AG20443 (cell line): ENCODE measurements at places on chromosomes 16 and 17.

DNA sequence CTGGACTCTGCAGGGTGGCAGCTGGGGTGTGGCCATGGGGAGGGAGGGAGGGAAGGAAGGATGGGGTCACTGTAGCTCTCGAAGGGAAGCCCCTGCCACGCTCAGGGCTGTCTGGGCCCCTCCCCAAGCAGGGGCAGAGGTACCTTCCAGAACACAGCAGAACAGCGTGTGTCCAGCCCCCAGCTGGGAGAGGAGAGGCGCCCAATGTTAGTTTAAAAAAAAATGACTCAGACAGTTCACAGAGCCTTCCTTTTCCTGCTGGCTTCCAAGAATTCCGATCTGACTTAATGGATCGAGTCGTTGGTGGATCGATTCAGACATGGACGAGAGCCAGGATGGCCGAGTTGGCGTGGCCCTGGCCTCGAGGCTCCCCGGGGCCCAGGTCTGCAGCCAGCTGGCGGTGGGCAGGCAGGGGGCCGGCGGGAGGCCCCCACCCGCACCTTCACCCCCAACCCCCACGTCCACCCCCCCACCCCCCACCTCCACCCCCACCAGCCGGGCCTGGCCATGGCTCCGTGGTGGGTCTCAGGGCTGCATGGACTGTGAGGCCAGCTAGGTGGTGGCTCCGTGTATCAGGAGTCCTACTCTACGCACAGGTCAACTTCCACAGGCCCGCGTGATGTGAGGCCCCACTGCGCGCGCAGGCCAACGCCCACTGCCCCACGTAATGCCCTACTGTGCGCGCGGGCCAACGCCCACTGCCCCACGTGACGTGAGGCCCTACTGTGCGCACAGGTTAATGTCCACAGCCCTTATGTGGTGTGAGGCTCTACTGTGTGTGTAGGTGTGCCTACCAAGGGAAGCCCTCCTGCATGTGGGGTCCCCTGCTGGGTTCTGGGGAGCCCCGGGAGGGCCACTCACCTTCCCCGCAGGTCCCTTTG, 21.8 kb downstream of the CACNA1H start:
- DNase-seq, result peak; percentile 48

DNA sequence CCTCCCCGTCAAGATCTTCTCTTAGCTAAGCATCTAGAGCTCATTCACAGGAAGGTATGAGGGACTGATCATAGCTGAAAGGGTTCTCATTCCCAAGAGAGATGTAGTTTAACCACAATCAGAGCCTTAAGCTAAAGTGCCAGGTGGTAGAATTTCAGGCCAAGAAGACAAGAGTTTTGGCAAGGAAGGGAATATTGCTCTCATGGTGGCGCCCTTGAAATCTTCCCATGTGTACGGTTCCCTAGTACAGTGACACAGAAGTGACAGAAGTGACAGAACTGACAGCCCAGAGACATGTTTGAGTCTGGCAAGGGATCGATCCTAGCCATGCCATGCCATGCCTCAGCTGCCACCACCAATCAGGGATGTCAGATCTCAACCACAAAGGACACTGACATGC, 2.5 kb downstream of the GRIN2C start:
- DNase-seq, result no peak

DNA sequence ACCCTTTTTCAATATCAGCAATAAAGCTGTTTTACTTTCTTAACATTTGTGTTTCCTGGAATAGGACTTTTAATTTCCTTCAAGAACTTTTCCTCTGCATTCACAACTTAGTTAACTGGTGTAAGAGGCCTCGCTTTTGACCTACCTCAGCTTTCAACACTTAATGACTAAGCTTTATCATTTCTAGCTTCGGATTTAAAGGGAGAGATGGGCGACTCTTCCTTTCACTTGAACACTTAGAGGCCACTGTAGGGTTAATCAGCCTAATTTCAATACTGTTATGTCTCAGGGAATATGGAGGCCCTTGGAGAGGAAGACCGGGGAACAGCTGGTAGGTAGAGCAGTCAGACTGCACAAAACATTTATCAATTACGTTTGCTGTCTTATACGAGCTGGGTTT, 4.7 kb downstream of the SYNRG start:
- no peak for DNase-seq

GRCh38 chr17:80873307-80873951, 118.2 kb upstream of the CHMP6 start:
- DNase-seq, result peak; percentile 61

DNA sequence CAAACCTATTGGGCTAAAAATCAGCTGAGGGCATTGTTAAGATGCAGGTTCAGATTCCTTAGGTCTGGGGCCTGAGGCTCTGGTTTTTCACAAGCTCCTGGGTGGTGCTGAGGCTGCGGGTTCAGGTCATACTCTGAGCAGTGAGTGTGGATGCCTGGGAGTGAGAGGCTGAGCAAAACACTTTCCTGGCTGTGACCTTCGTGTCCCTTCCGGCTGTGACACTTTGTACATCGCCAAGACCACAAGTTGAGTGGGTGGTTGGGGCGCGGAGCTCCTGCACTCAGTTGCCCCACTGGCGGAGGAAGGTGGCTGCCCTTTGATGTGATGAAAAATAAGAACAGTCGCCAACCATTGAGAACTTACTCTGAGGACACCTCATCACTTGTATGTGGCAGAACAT, 24.8 kb downstream of the CCR7 start:
- no peak for DNase-seq

DNA sequence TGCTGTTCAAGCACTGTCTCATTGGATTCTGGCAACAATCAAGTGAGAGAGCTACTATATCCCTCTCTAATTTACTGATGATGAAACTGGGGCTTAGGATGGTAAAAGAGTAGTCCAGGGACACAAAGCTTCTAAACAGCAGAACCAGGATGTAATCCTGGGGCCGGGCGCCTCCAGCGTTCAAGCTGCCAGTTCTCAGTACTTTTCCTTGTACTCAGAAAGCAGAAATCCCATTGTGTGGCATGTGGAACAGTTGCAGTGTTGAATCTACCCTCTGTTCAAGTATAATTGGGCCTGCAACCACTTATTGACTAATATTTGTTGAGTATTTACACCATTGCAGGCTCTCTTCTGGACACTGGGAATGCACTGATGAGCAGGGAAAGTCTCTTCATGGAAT, 14.5 kb upstream of the CDH13 start:
- DNase-seq, result no peak

DNA sequence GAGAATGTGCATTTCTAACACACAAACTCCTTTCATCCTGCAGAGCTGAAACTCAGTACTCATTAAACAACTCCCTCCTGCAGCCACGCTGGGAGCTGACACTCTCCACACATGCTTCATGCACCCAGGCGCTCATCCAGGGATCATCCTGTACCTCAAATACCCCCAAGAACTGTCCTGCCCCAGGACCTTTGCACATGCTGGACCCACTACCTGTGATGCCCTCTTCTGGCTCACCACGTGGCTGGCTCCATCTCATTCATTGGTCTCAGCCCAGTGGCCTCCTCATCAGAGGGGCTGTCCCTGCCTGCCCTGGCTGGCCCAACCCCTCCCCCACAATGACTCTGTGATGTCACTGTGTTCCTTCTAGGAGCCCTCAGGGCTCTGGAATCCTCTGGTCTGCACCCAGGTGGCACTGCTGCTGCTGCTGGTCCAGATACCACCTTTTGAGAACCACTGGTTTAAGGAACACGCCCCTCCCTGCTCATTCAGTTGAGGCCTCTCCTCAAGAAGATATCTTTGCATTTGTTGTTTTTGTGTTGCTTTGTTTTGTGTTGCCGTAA, 160.9 kb upstream of the FOXF1 start:
- no peak for DNase-seq

DNA sequence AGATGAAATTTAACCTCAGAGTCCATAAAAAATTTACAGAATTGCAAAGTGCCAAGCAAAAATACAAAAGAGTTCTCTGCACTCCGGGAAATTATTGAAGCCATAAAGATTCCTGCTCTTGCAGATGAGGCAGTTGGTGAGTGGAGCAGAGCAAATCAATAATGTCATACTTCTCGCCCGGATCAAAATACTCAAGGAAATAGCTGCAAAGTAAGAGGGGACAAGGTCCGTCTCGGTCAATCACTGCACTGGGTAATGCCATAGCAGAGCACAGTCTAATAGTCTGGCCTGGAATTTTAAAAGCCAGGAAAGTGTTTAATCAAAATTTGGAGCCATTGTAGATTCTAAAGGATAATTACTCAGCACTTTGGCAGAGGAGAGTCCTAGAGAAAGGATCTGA, 58.9 kb downstream of the GP2 start:
- DNase-seq, result no peak

DNA sequence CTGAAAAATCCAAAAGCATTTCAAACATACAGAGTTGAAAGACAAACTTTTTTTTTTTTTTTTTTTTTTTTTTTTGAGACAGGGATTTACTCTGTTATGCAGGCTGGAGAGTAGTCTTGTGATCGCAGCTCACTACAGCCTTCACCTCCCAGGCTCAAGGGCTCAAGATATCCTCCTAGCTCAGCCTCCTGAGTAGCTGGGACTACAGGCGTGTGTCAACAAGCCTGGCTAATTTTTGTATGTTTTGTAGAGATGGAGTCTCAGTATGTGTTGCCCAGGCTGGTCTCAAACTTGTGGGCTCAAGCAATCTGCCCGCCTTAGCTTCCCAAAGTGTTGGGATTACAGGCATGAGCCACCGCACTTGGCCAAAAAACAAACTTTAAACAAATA, 64.2 kb upstream of the KIFC3 start:
- no peak for DNase-seq

DNA sequence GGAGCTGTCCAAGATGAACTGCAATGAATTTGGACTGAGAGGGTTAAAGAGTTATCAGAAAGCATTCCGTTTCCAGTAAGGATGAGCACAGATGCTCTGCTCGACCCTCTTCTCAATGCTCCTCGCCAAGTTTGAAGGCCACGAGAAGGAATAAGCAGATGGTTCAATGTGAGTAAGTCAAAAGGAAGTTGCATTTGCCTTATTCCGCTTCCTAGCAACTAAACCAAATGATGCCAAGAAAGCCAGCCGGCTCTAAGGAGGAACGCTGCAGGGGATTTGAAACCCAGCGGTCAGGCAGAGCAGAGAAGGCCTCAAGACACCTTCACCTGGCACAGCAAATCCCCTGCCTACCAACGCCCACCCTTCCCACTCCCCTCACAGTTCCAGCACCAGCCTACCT, 52.1 kb upstream of the CNEP1R1 start:
- no peak for DNase-seq

- DNase-seq, result peak; percentile 47
These were observed 231.5 kb downstream of the MRTFB start for GRCh38 chr16:14302399-14303181.

GRCh38 chr16:9091867-9092281, 430 bp downstream of the HAPSTR1 start:
- DNase-seq, result peak; percentile 44

DNA sequence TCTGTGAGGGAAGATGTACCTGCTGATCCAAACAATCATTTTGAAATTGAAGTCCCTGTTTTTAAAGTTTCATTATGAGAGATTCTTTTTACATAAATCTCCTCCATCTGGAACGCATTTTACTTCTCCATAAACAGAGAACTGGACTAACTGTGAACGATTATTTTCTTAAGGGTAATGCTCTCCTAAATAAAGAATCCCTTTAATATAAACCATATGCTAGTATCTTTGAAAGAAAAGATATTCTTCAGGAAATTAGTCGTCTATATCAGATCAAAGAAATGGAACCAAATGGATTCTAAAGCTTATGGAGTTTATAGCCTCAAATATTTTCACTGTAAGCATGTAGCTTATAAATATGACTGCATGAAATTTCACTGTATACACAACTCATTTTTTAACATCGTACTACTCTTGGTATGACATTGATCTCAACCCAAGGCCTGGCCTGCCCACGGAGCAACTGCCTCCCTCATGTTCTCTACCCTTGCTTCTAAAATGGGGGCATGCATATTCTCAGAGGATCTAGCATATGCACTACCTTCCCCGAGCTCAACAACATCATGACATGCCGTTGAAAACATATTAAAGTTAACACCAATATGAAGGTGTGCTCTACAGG, 66.4 kb downstream of the MYH10 start:
- no peak for DNase-seq

GRCh38 chr17:46943501-46944393, 20.8 kb downstream of the GOSR2 start:
- peak; percentile 31 for DNase-seq

GRCh38 chr17:75535119-75535537, 9.6 kb downstream of the LLGL2 start:
- no peak for DNase-seq

DNA sequence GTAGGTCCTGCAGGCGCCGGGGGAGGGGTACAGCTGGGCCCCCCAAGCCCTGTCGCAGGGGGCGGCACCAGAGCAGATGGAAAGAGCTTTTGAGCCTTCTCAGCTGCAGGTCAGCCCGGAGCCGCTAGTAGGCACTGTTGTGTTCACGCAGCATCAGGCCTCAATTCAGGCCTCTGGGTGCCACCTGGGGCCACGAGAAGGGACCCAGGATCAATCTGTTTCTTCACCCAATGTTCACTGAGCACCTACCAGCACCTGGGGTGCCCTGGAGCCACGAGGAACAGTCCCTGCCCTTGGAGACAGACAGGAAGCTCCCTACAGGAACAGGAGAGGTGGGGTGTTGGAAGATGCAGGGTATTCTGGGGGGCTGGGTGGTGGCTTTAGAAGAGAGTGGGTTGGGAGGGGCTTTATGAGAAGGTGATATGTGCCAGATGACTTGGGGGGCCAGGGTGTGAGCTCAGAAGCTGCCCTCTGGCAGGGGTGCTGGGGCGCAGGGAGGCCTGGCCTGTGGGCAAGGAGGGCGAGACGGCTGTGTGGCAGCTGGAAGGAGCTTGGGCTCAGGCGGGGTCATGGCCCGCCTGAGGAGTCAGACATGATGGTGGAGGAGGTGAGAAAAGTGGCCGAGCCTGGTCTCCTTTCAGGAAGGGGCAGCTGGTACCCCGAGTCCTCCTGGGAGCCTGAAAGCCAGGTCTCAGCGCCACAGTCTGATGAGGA, 121.9 kb upstream of the GSE1 start:
- DNase-seq, result no peak

GRCh38 chr16:21990381-21990944, 10.5 kb downstream of the PDZD9 start:
- DNase-seq, result no peak

DNA sequence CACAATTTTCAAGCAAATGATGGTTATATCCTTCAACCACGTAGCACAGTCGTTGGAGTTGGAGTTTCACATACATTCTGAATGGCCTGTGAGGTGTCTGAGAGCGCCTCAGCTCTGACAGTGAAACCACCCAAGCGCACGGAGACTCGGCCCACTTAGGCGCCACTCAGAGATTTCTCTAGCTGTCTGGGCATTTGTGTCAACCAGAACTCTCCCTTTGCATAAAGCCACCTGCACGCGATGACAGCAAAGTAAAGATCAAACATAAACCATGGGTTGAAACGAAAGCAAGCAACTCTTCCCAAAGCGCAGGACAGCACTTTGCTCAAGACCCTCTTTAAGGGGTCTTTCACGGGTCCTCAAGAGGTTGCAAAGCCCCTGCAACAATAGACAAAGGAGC, 533 bp downstream of the SLC6A4 start:
- DNase-seq, result no peak

DNA sequence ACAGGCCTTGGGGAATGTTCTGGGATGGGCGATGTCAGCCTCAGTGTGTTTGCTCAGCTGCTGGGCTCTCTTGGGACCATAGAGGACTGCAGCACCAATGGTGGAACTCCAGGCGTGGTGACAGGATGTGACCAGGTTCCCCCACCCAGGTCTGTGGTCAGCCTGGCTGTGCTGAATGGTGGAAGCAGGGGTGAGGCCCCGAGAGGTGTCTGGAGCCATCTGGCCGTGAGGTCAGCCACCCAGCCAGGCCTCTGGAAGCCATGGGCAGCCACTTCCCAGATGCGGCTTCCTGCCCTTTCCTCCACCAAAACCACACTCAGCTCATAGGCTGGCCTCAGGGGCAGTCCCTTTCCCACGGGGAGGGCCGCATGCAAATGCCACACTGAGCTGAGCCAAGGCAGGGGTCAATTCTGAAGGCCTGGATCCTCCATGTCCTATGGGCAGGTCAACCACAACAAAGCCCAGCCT, 7.8 kb upstream of the MAPK7 start:
- DNase-seq, result no peak
